ENCODE measurements at places on chromosomes 7 and 10. TPM values are rescaled to one million over a fixed set of nuclear protein-coding genes. Genes with fewer than 3 reads are reported as not detected.

Gene UNC5B
- 3.4 TPM for total RNA-seq

Gene CRTAC1
- total RNA-seq = 1.9 TPM

Gene ZNF488
- 0.12 TPM for total RNA-seq

Gene SGMS1
- total RNA-seq = 116 TPM

Gene DLD
- 246 TPM for total RNA-seq

Gene ASAH2
- 0.62 TPM for total RNA-seq

Gene AKR1C4
- total RNA-seq = not detected

Gene ZNF655
- 191 TPM for total RNA-seq

Gene ZMIZ2
- 12.7 TPM for total RNA-seq

Gene LRRC17
- total RNA-seq = 1.5 TPM

Gene GIMAP6
- 31.1 TPM for total RNA-seq

Gene SH2B2
- 3.2 TPM for total RNA-seq

Gene FXYD4
- not detected for total RNA-seq

Gene CDH23
- total RNA-seq = 12.4 TPM

Gene ANKRD2
- not detected for total RNA-seq

Gene KLLN
- total RNA-seq = 0.54 TPM

Gene CPA2
- total RNA-seq = not detected

Gene GPER1
- total RNA-seq = 20.2 TPM

Gene NUTM2A
- 4.0 TPM for total RNA-seq

Gene SFTPA1
- total RNA-seq = not detected

Gene SNCG
- 24.1 TPM for total RNA-seq

Gene CALML3
- total RNA-seq = 1.9 TPM

Gene HIBADH
- total RNA-seq = 63.1 TPM

Gene LRRC18
- not detected for total RNA-seq

Gene AMPH
- total RNA-seq = 14.7 TPM

Gene GRM3
- not detected for total RNA-seq

Gene TBX20
- not detected for total RNA-seq

Gene TECTB
- total RNA-seq = not detected

Gene CYP3A4
- not detected for total RNA-seq

Gene OR6B1
- not detected for total RNA-seq

Gene ARHGEF5
- total RNA-seq = 7.1 TPM

Gene GTPBP4
- 31.5 TPM for total RNA-seq

Gene SLC29A4
- 1.1 TPM for total RNA-seq

Gene AOAH
- 20.5 TPM for total RNA-seq

Gene POLR2J2
- total RNA-seq = 0.45 TPM

Gene TBXAS1
- total RNA-seq = 15.2 TPM
